ENCODE measurements at places on chromosomes 4 and X. TPM values are rescaled to one million over a fixed set of nuclear protein-coding genes. Genes with fewer than 3 reads are reported as not detected.

- no peak for DNase-seq
Measured at GRCh38 chr4:132691026-132691425, 458.1 kb upstream of the PCDH10 start.

DNA sequence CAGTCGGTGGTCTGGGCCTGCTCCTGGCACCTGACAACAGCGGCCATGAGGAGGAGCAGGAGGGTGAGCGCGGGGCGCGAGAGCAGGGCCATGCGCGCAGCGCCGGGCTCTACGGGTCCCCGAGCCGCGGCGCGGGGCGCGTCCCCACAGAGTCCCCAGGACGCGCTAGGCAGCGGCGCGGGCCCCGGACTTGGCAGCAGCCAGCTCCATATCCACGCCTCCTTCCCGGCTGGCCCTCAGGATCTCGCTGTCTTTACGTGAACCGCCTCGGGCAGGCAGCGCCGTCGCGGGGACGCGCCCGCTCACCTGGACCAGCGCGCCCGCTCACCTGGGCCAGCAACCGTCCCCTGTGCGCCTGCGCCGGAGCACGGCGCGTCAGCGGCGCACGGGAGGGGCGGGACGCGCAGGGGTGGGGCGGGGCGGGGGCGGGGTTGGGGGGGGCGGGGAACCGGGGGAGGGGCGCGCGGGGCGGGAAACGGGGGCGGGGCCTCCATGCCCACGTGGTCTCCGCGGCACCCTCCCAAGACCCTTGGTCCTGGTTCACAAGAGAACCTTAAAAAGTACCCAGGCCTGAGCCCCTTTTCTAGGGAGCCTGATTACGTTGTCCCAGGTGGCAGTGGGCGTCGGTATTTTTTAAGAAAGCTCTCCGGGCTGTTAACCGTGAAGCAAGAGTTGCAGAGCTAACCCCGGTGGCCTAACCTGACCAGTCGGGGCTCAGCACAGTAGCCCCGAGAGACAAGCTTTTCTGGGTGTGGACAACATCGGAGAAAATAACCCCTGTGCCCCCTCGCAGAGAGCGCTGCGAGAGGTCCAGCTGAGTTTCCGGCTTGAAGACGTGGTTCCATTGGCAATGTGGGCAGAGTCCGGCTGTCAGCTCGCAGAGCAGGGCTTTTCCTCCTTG, at the start of gene PLA2G12A:
TSS of gene PLA2G12A (minus strand) at position 353 of the 901 bp plus-strand sequence. CDS start at position 92, 261 bp downstream.
- peak; percentile 83 for DNase-seq

- DNase-seq, result no peak
Measured at GRCh38 chr4:118834070-118834469, 1.9 kb downstream of the SEC24D start.

GRCh38 chrX:86322913-86323312, 174.7 kb downstream of the DACH2 start:
- DNase-seq, result no peak

Gene TEX13D
- total RNA-seq, result not detected

Data from mucosa of gallbladder (tissue), 1 donor.